ENCODE measurements at places on chromosomes 4 and X.
A peak's percentile ranks its signal among the peaks of the same experiment; 100 is the strongest.

GRCh38 chrX:37666516-37666915, 19.1 kb upstream of the XK start:
- peak; percentile 27 for DNase-seq

DNA sequence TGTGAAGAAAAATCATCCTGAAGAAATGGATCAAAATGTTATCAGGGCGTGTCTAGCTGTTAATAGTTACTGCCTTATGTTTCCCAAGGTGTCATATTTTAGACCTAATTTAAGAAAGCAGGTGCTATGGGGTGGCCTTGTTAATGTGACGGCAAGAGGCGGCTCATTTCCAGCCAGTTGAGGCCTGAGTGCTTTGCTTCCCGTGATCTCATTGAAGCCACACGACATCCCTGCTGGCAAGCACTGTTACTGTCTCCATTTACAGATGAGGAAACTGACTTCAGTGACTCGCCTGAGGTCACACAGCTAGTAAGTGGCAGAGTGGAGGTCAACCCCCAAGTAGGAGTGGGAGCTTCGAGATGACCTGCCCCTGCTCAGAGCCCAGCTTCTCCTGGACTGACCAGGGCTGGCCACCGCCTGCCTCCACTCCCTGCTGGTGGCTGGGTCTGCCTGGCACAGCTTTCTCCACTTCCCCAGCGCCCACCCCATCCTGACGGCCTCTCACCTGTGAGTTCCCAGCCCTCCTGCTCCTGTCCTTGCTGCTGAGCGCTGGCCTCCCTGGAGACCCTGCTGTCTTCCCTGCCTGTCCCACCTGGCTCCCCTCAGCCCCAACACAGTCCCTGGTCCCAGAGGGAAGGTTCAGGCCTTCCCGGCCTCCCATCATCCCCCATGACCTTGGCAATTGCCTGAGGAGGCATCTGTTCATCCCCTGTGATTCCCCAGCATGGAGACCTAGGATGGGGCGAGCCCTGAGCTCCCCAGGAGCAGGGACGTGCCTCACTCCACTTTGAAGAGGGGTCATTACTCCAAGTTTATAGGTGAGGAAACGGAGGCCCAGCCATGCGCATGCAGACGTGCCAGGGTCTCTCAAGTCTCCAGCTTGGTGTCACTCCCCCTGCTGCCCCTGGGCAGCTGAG, 47.7 kb upstream of the SORCS2 start:
- DNase-seq, result no peak

- DNase-seq, result no peak
These were observed 32.1 kb downstream of the NBDY start for GRCh38 chrX:56761167-56761566.

DNA sequence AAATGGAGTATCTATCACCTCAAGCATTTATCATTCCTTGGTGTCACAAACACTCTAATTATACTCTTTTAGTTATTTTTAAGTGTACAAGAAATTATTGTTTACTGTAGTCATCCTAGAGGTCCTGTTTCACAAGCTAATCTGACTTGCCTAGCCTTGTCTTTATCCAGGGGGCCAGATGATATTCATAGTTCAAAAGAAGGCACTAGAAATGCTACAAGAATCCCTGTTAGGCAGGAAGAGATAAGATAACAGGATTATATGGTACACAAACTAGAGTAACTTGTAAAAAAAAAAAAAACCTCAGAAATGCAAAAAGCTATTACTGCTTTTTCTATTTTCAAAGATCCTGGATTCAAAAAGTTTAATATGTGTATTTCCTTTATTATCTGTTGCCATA, 95.8 kb downstream of the MBNL3 start:
- DNase-seq, result no peak

DNA sequence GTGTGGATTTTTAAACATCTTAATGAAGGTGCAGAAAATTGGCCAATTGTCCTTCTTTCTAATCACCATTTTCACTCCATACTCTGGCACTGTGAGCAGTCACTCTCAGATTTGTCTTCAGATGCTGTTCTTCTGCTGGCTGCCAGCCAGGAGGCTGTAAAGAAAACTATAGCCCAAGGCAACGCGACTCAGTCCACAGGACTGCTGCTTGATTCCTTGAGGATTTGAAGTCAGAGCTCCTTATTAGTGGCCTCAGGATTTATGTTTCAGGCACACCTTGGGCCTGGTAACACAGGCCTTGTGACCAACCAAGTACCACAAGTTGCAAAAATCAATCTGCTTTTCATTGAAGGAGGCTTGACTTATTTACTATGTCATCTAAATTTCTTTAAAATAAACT, 342.6 kb downstream of the GPM6A start:
- DNase-seq, result peak; percentile 37

- DNase-seq, result no peak
These were observed 204.7 kb downstream of the CBR4 start for GRCh38 chr4:168805341-168805740.

DNA sequence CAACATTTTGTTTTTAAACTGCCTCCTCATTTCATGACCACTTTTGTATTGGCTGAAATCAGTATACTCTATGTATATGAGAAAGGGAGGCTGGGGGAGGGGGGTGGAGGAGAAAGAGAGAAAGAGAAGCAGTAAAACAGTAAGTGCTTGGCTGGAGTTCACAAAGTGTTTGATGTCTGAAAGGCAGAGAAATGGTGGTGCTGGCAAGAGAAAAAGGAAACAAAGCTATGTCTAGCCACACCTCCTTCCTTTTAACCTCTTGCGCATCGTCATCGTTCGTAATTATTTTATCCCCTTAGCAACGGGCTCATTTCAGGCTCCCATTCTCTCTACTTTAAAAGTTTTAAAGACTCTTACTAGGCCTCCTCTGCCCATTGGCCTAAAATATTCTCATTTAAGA, 25.6 kb downstream of the RPA4 start:
- peak; percentile 51 for DNase-seq

All from astrocyte of the spinal cord (primary cell).